Activated gamma-delta T cell treated with anti-CD3 and anti-CD28 coated beads, Interleukin-2, amount 50 U/mL, for 16 hours (primary cell): ENCODE measurements at places on chromosomes 2 and 18.

GRCh38 chr2:163604941-163605555 is 130.8 kb downstream of the FIGN start:
- no peak for DNase-seq

DNA sequence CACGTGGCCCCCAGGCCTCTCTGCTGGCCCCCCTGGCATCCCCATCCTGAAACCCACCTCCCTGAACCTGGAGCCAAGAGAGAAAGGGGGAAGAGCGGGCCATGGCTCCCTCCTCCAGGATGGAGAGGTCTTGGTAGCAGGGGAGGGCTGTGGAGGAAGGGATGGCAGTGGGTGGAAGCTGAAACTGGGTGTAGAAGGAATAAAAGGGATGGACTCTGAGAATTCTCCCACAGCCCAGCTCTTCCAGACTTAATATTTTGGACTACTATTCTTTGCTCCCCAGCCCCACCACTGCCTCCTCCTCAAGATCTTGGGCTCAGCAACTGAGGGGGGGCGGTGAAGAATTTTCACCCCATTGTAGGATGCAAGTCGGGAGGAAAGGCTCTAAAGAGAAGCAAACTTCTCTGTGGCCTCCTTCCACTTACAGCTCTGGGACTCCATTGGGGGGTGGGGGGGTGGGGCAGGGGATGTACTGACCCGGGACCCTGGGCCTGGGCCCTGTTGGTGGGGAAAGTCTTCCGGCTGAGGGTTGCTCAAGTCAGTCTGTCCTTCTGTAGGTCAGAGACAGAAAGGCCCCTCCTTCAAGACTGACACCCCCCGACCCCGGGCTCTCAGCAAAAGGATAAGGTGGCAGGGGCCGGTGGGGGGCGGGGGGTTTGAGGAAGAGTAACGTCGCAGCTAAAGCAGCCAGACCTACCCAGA is 501 bp downstream of the TNS1 start:
- DNase-seq = no peak

DNA sequence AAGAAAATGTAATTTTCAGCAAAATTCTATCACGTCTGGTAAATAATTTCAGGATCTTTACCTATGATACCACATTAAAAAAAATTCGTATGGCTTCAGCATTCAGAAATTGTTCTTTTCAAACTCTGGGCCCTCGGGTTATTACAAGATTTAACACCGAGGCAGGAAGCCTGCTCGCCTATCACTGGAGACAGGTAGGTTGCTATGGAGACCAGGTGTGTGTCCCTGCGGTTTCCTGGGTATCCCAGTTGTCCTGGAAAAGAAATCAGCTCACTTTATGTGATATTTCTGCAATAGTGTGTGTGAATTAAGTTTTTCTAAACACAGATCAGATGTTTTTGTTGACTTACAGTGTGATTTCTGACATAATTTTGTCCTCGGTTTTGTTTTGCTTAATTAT is 14.2 kb downstream of the HPCAL1 start:
- no peak for DNase-seq

DNA sequence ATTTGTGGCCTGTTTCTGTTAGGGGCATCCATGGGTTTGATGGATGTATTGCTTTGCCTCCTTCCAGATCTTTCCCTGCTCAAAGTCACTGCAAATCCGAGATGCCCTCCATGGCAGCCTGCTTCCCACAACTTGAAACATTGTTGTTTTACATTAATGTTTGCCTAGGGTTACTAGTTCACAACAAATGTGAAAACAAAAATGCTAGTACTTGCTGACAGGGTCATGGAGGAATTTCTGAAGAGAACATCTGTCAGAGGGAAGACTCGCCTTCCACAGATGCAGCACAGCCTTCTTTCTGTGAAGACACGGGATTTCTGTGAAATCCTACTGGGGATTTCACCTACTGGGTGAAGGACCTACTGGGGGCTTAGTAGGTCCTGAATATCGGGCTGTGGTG is 260.0 kb upstream of the FN1 start:
- no peak for DNase-seq

DNA sequence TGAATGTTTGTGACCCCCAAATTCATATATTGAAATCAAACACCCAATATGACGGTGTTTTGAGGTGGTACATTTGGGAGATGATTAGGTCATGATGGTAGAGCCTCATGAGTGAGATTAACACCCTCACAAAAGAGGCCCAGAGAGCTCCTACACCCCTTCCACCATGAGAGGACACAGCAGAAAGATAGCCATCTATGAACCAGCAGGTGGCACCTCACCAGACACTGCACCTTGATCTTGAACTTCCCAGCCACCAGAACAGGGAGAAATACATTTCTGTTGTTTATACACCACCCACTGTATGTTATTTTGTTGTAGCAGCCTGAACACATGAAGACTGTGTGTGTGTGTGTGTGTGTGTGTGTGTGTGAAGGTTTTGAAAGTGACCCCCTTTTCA is 58.1 kb downstream of the ST3GAL5 start:
- no peak for DNase-seq

DNA sequence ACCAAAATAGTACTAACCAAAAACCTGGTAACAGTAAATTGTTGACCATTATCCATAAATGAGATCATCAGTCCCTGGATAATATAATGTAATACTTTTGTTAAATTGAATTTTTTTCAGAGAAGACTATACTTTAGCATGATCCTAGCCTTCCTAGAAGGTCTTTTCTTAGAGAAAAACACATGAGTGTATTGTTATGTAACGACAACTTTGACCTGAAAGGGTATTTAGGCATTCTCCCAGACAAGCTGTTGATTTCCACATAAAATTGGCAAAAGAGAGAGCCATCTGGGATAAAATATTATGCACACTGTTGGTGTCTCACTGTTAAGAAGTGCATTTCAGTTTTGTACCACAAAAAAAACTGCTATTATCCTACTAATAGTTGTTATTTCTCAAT is 120.0 kb upstream of the MAPRE2 start:
- DNase-seq = no peak

GRCh38 chr2:181183878-181184542 is 203.6 kb downstream of the UBE2E3 start:
- DNase-seq = no peak

- no peak for DNase-seq
Observed at GRCh38 chr2:56801770-56802169, 618.0 kb downstream of the CCDC85A start.

DNA sequence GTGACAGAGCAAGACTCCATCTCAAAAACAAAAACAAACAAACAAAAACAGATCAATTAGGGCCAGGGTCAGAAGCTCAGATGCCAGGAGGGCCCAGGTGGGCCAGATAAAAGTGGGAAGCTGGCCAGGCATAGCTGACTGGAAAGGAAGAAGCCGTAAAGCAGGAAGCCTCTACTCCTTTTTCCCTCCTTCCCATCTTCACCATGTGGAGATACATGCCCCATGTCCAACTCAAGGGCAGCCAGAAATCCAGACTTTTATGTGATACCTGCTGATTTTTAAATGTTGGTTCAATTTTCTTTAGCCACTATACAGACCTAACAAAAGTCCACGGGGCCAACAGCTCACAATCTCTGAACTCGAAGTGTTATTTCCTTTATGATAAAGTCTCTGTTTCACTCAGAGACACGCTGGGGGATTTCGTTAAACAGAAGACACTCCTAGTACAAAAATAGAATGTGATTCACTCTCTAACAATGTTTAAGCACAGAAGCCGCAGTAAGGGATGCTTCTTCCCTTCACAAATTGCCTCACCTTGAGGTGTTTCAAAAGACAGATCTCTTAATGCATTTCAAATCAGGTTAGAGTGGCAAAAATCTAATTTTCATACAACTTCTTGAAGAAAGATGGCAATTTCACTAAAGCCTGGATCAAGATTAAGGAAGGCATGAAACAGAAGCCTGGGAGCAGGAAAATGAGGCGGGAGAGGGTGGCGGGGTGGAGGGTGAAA is 14.0 kb downstream of the TMEM247 start:
- DNase-seq = no peak

DNA sequence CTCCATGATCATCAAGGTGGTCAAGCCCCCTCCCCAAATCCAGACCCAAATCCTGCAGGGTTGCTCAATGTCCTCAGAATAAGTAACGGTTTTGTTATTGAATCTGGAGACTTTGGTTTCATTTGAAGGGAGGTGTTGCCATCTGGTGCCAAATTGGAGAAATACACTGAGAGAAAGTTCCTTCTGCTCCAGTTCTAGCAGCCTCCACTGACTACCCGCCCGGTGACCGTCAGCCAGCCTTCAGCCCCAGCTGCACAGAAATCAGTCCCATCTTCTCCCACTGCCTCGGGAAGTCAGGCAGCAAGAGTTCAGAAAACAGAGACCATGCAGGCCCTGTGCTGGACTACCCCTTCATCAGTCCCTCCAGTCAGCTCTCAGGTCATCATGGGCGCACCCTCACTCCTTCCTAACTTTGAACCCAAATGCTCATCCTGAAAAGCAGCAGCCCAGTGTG is 38.7 kb downstream of the PKDCC start:
- no peak for DNase-seq

DNA sequence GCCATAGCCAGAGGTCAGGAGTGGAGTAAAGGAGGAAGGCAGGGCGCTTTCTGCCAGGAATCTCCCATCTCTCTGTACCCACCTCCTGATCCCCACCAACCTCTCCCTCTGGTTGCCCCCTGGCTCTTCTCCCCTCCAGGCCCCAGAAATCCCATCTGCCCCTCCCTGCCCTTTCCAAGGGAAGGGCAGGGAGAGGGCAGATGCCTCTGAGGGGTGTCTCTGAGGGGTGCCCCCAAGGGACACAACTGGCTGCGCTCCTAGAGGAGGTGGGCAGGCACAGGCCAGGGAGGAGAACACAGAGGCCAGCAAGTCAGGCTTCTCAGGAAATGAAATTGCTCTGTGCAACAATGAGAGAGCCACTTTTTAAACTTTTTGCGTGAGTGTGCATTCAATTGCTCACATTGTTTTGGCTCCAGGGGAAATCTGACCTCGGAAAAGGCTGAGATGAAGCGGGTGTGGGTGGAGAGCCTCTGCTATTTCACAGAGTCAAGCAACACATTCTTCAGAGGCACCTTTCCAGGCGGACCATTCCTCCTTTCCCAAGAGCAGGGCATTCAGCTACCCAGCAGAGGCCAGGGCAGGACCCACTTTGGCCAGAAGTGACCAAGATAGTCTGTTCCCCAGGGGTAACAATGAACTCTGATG is 125.5 kb downstream of the SMAD7 start:
- no peak for DNase-seq

DNA sequence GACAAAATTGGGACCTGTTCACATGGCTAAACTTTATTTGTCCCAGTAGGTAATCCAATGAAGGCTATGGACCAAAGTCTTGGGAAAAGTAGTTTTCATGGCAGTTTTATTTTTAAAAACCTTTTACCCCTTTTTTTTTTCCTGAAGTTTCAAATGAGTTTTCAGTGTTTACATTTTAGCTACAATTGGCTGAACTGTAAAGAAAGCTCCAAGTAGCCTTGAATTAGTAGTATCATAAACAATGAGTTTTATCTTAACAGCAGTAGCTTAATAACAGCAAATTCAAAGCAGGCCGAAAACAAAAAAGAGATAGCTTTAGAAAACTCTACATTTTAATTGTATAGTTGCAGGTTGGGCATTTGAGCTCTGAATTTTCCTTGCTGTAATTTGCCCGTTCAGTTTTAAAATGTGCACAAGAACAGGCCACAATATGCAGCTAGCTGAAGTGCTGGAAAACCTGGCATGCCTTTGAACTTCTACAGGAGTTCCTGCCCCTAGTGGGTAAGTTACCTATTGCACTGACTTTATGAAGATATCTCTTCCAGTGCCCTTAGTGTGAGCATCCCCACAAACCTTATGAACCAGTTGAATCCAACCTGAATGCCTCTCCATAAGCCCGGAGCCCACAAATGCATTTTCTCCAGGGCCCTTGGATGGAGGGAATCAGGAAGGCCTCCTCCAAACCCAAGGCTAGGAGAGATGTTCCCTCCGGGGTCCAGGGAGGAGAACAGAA is 106.7 kb downstream of the XRCC5 start:
- DNase-seq = no peak

DNA sequence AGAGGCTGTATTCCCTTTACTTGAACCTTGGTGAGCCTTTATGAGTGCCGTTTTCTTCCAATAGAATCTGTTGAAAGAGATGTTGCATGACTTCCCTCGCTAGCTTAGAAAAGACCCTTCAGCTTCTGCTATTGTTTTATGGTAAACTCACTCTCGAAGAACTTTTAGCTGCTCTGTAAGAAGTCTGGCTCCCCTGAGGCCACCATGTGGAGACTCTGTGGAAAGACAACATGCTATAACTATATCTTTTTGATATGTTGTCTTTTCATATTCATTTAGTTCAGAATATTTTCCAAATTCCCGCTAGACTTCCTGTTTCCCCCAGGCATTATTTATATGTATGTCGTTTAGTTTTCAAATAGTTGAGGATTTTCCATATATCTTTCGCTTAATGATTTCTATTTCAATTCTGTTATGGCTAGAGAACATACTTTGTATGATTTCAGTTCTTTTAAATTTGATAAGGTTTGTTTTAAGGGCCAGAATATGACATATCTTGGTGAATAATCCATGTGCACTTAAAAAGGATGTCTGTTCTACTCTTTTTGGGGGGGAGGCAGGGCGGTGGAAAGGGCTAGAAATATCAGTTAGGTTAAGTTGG is 64.1 kb downstream of the PTPN4 start:
- DNase-seq = no peak

DNA sequence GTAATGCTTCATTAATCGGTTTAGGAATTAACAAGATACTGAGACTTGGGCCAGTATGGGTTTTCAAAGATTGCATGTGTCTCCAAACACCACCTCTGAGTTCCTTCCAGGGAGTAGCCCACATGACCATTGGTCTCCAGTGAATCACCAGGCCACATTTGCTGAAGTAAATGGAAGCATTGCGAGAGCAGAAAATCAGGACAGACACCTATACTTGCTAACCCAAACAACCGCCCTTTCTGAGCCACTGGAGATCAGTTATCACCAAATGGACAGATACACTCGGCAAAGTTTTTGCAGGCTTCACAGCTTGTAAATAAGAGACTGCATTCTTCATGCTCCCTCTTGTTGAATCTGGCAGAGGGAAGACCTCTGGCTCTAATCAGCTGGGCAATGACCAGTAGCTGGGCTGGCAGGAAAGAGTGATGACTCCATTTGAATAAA is 40.9 kb downstream of the GATA6 start:
- DNase-seq = no peak

GRCh38 chr2:240986787-240987411 is 11.5 kb upstream of the SNED1 start:
- DNase-seq = no peak

GRCh38 chr2:73899801-73900336 is 7.1 kb downstream of the ACTG2 start:
- DNase-seq = no peak
